ENCODE measurements at places on chromosomes 12 and 14.
A peak's percentile ranks its signal among the peaks of the same experiment; 100 is the strongest.

- DNase-seq = peak; percentile 66
Measured at GRCh38 chr14:99729991-99730875, 46.1 kb downstream of the CYP46A1 start.

- no peak for DNase-seq
Measured at GRCh38 chr14:52377940-52378339, 63.8 kb downstream of the PTGER2 start.

DNA sequence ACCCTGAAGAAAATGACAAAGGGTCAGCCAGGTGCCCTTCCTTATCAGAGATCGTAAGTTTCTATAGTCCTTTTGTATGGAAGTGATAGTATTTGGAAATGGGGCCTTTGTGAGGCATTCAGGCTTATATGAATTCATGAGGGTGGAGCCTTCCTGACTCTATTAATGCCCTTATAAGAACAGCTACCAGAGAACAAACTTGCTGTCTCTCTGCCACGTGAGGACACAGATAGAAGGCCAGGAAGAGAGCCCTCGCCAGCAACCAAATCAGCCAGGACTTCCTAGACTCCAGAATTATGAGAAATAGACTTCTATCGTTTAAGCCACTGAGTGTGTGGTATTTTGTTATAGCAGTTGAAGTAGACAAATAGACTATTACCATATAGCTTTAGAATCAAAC lies 36.7 kb downstream of the TRMT5 start:
- peak; percentile 15 for DNase-seq

DNA sequence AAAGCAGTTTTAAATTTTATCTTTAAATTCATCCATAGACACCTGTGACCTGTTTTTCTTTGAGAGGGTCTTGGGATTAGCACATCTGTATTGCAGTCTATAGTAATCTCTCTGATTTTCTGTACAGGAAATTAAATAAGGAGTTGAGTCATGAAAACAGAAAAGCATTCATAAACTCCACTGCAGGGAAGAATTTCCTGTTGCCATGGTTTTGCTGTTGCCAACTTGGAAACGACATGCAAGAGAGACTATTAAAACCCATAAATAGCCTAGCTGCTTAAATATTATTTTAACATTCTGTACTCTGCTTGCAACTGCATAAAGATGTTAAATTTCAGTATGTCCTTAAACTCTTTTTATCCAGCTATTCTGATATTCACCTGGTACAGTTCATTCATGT lies 281.0 kb upstream of the RGS6 start:
- peak; percentile 89 for DNase-seq

DNA sequence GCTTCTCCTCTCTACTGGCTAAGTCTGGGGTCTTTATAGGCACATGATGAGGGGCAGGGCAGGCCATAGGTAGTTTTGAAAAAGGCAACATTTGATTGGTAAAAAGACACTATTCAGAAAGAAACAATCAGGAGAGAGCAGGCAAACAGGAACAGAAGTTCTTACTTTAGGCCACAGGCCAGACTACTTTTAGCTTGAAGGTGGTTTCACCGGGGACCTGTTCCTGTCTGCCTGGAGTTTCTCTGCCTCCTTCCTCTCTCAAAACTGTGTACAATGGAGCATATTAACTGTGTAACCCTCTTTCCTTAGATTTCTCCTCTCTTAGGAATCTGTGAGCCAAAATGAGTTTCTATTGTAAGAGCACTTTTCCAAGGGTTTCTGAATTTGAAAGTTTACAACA lies 167.9 kb upstream of the AVPR1A start:
- DNase-seq = no peak

All from GM23248 (cell line).